Osteocyte (in vitro differentiated cells): ENCODE measurements at places on chromosomes 2 and 18. TPM values are rescaled to one million over a fixed set of nuclear protein-coding genes. Genes with fewer than 3 reads are reported as not detected.

- no peak overlapping the region for H3K4me3 ChIP-seq
- peaks cover 22% of the 10 kb centered on the region for H3K4me1 ChIP-seq
- peak overlapping the region; percentile 58 for H3K27ac ChIP-seq
- no peaks in the 10 kb centered on the region for H3K27me3 ChIP-seq
- no peak for DNase-seq
These were observed 85.7 kb upstream of the UGP2 start for GRCh38 chr2:63755965-63756364.

DNA sequence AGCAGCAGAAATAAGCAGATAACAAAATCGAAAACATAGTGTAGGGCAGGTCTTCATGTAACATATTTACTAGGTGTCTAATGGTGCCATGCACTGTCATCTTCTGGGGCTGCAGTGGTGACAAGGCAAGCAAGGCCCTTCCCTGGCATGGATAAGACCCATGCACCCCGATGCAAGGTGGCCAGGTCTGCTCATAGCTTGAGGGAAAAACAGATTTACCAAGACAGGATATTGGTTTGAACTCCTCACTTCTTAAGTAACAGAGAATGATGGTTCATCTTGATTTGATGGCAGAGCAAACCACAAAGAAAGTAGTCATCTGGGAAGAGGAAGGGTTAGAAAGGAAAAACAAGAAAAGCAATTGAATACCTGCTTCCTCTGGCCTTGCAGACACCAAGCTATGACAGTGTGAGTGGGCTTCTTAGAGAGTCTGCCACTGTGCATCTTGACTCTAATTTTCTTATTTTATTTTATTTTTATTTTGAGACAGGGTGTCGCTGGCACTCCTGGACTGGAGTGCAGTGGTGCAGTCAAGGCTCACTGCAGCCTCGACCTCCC is 35.8 kb upstream of the EML6 start:
- DNase-seq: no peak
- no peaks in the 10 kb centered on the region for H3K4me1 ChIP-seq
- peaks cover 7% of the 10 kb centered on the region for H3K27me3 ChIP-seq
- H3K4me3 ChIP-seq: no peak overlapping the region
- H3K27ac ChIP-seq: no peak overlapping the region

GRCh38 chr18:5309888-5310470 is 14.5 kb upstream of the ZBTB14 start:
- H3K27ac ChIP-seq: no peak overlapping the region
- no peaks in the 10 kb centered on the region for H3K36me3 ChIP-seq
- no peak overlapping the region for H3K4me3 ChIP-seq
- H3K4me1 ChIP-seq: no peaks in the 10 kb centered on the region
- DNase-seq: no peak

DNA sequence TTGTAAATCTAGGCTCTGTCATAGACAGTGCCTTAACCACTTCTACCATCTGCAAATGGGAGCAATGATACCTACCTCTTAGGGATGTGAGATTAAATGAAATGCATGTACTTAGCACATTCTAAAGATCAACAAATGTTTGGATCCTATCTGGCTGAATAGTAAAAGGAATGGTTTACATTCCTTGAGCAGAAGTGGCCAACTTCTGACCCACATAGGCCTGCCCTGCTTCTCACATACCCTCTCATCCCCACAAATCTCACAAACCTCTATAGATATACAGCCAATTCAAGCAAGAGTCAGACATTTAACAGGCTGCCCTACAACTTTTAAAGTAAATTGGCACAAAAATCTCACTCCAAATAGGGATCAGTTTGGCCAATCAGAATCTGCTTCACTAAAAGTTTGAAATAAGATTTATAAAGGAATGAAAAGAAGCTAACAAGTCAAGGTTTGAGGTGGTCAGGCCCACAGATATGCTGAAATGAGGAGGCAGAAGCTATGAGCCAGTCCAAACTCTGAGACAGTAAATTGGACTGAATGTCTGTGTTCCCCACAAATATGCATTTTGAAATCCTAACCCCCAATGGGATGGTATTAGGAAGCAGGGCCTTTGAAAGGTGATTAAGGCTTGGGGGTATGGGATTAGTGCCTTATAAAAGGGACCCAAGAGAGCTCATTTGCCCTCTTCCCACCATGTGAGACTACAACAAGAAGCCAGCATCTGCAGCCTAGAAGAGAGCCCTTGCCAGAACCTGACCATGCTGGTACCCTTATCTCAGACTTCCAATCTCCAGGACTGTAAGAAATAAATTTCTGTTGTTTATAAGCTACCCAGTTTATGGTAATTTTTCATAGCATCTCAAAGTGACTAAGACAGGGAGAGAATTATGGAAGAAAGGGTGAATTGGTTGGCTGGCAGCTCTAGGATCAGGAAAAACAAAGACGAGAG is 227.8 kb upstream of the RBMS1 start:
- no peaks in the 10 kb centered on the region for H3K27me3 ChIP-seq
- H3K36me3 ChIP-seq: peaks cover 2% of the 10 kb centered on the region
- H3K4me3 ChIP-seq: no peak overlapping the region
- DNase-seq: no peak
- peaks cover 3% of the 10 kb centered on the region for H3K4me1 ChIP-seq
- H3K27ac ChIP-seq: no peak overlapping the region

DNA sequence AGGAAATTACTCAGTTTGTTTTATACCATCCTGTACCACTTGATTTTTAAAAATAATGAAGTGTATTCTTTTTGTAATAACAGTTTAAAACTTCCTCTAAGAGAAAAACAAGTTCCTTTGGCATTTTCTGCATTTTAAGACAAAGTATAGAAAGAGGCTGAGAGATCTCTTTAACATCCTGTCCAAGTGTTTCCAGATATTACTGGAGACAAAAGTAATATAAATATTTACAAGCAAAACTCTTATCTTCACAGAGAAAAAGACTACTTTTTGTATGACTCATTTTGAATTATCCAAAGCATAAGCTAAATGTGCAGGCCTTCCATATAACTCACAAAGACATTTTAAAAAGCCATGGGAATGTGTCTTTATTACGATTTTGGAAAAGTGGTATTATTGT is 221.1 kb downstream of the RDH14 start:
- peaks cover 5% of the 10 kb centered on the region for H3K4me1 ChIP-seq
- H3K27ac ChIP-seq: no peak overlapping the region
- no peaks in the 10 kb centered on the region for H3K27me3 ChIP-seq
- no peaks in the 10 kb centered on the region for H3K36me3 ChIP-seq
- no peak overlapping the region for H3K4me3 ChIP-seq

- no peak for DNase-seq
- H3K4me1 ChIP-seq: peaks cover 2% of the 10 kb centered on the region
- H3K36me3 ChIP-seq: no peaks in the 10 kb centered on the region
- no peak overlapping the region for H3K27ac ChIP-seq
These were observed 692.9 kb downstream of the SLC4A3 start for GRCh38 chr2:220320326-220320725.

- no peaks in the 10 kb centered on the region for H3K4me1 ChIP-seq
- no peak overlapping the region for H3K4me3 ChIP-seq
- H3K36me3 ChIP-seq: no peaks in the 10 kb centered on the region
These were observed 32.8 kb downstream of the TMEM163 start for GRCh38 chr2:134685967-134686366.

GRCh38 chr18:44107187-44107586 is 573.5 kb upstream of the SETBP1 start:
- no peak overlapping the region for H3K27ac ChIP-seq
- no peaks in the 10 kb centered on the region for H3K27me3 ChIP-seq
- H3K36me3 ChIP-seq: peaks cover 2% of the 10 kb centered on the region
- DNase-seq: no peak
- no peak overlapping the region for H3K4me3 ChIP-seq

DNA sequence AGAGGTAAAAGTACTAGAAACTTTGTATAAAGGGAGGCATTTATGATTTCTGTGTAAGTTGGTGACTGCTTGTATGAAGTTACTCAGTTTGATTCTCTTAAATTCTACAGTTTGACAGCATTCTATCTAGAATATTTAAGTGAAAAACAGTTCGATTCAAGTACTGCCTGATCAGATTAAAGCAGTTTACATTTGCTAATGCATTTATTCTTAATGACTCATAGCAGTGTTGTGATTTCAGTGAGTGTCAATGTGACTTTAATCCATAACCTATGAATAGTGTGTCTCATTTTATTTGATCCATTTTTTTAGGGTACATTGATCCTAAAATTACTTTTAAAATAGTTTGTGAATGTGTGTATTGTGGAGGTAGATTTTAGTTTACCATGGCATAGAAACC is 35.7 kb downstream of the WDR43 start:
- H3K27me3 ChIP-seq: no peaks in the 10 kb centered on the region
- H3K36me3 ChIP-seq: peaks cover 55% of the 10 kb centered on the region
- no peaks in the 10 kb centered on the region for H3K4me1 ChIP-seq
- no peak for DNase-seq
- H3K4me3 ChIP-seq: no peak overlapping the region

DNA sequence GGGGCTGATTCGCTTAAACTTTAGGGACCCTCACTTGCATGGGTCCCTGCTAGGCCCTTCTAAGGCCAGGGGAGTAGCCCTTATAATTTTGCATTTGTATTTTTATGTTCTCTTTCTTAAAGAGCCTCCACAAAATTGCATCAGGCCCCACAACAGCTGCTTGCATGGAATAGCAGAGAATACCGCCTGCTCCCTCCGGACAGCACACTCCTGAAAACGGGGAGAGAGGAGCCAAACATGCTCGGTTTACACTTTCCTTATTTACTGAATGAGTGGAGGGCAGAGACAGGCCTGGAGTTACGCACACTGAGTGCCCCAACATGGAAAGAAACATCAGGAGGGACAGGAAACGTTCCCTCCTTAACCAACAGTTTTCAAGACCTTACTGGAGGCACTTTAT is 132.2 kb downstream of the ANTXR1 start:
- H3K27ac ChIP-seq: no peak overlapping the region
- H3K4me3 ChIP-seq: no peak overlapping the region
- no peak for DNase-seq
- H3K4me1 ChIP-seq: peaks cover 46% of the 10 kb centered on the region

DNA sequence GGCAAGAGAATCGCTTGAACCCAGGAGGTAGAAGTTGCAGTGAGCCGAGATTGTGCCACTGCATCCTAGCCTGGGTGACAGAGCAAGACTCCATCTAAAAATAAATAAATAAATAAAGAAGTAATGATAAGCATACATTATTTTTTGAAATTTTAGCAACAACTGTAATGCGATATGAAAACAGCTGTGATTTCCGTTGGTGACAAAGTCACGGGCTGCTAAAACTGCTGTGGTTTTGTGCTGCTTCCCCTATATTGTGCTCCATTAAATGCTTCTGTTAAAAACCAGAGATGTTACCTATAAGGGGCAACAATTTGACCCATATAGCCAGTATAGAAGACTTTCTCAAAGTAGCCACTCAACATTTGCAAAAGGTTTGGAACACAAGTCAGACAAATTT is 8.3 kb downstream of the TRIM54 start:
- peaks cover 16% of the 10 kb centered on the region for H3K4me1 ChIP-seq
- peaks cover 56% of the 10 kb centered on the region for H3K27me3 ChIP-seq
- DNase-seq: no peak
- H3K36me3 ChIP-seq: no peaks in the 10 kb centered on the region
- no peak overlapping the region for H3K27ac ChIP-seq

- no peak for DNase-seq
- no peak overlapping the region for H3K27ac ChIP-seq
- H3K4me3 ChIP-seq: no peak overlapping the region
- peaks cover 2% of the 10 kb centered on the region for H3K27me3 ChIP-seq
These were observed 9.1 kb upstream of the FAM124B start for GRCh38 chr2:224410946-224411561.

GRCh38 chr2:33023728-33024500 is 77.2 kb downstream of the LTBP1 start:
- peak overlapping the region; percentile 74 for H3K27ac ChIP-seq
- peaks cover 5% of the 10 kb centered on the region for H3K36me3 ChIP-seq
- DNase-seq: no peak
- peaks cover 50% of the 10 kb centered on the region for H3K4me1 ChIP-seq
- no peaks in the 10 kb centered on the region for H3K27me3 ChIP-seq

- H3K27ac ChIP-seq: no peak overlapping the region
- no peak overlapping the region for H3K4me3 ChIP-seq
These were observed 118.8 kb downstream of the CTIF start for GRCh38 chr18:48657447-48658120.

GRCh38 chr2:12704378-12704777 is 12.4 kb upstream of the TRIB2 start:
- H3K27me3 ChIP-seq: no peaks in the 10 kb centered on the region
- DNase-seq: no peak
- no peaks in the 10 kb centered on the region for H3K36me3 ChIP-seq
- no peak overlapping the region for H3K4me3 ChIP-seq

DNA sequence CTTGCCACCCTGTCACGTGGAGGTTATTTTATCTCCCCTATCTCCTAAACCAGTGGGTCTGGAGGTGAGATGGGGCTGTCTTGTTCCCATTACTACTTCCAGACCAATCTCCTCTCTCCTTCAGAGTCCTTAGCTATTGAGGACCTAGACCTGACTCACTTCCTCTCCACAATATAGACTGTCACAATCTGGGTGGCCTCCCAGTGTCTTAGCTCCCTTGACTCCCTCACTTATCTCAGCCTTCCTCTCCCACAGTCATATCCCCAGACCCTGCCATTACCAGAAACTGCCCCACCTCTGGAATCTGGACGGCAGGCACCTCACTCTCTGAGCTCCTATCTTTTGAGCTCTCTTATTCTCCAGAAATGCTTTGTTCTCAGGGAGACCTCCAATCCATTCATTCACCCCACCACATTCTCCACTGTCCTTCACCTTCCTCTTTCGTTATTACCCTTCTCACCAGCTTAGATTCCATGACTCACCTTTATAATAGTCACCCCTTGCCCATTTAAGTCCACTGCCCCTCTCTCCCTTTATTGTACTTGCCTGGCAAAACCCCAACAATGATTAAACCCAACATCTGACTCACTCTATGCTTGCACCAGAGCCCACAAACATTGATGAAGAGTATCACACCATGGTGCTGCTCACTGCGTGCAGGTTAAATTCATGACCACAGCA is 23.3 kb upstream of the SIX3 start:
- H3K4me1 ChIP-seq: no peaks in the 10 kb centered on the region
- no peaks in the 10 kb centered on the region for H3K36me3 ChIP-seq
- H3K27ac ChIP-seq: no peak overlapping the region
- H3K4me3 ChIP-seq: no peak overlapping the region
- peaks cover 89% of the 10 kb centered on the region for H3K27me3 ChIP-seq
- DNase-seq: no peak

- H3K27ac ChIP-seq: no peak overlapping the region
- peaks cover 36% of the 10 kb centered on the region for H3K36me3 ChIP-seq
- H3K4me3 ChIP-seq: no peak overlapping the region
- no peaks in the 10 kb centered on the region for H3K27me3 ChIP-seq
- peaks cover 4% of the 10 kb centered on the region for H3K4me1 ChIP-seq
These were observed 5.3 kb upstream of the FLACC1 start for GRCh38 chr2:201362396-201362795.

GRCh38 chr18:52401236-52401635 is 61.2 kb downstream of the DCC start:
- H3K27me3 ChIP-seq: no peaks in the 10 kb centered on the region
- H3K27ac ChIP-seq: no peak overlapping the region
- H3K36me3 ChIP-seq: no peaks in the 10 kb centered on the region
- no peak overlapping the region for H3K4me3 ChIP-seq
- no peak for DNase-seq

The NOL4 gene
- total RNA-seq: not detected in 2 replicates

The MC2R gene
- not detected in 2 replicates for total RNA-seq

The FAM110C gene
- total RNA-seq: not detected in 2 replicates

The PSMA8 gene
- not detected in 2 replicates for total RNA-seq

The OTOF gene
- total RNA-seq: not detected in 2 replicates

The SRD5A2 gene
- not detected in 2 replicates for total RNA-seq

The MOCOS gene
- total RNA-seq: 5.2 and 5.5 TPM in 2 replicates

The IL36A gene
- not detected in 2 replicates for total RNA-seq

The HOXD12 gene
- total RNA-seq: not detected in 2 replicates

The SETBP1 gene
- 69.3 and 80.0 TPM in 2 replicates for total RNA-seq
